ENCODE measurements at places on chromosomes 2 and 18.

DNA sequence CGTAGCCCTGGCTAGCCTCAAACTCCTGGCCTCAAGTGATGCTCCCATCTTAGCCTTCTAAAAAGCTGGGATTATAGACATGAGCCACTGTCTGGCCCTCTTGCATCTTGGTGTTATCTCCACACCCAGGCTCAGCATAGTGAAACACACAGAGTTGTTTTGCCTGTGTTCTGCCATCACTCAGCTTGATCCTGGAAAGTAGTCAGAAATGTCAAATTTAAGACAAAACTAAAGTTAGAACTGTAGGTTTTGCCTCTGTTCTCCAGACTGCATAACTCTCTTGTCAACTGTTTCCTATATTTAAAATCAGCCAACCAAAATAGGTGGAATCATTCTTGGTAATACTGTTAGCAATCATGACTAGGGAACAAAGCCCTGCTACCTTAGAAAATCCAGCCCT is 72.1 kb upstream of the GULP1 start:
- DNase-seq: no peak

- DNase-seq: no peak
Observed at GRCh38 chr2:113711851-113712250, 44.6 kb downstream of the SLC35F5 start.

GRCh38 chr18:60176259-60176658 is 196.3 kb downstream of the MC4R start:
- DNase-seq: no peak

DNA sequence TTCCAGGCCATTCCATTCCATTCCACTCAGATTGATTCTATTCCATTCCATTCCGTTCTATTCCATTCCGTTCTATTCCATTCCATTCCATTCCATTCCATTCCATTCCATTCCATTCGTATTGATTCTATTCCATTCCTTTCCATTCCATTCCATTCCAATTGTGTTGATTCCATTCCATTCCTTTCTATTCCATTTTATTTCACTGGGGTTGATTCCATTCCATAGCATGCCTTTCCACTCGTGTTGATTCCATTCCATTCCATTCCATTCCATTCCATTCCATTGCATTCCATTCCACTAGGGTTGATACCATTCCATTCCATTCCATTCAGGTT is 1142.3 kb downstream of the RPIA start:
- DNase-seq: no peak

DNA sequence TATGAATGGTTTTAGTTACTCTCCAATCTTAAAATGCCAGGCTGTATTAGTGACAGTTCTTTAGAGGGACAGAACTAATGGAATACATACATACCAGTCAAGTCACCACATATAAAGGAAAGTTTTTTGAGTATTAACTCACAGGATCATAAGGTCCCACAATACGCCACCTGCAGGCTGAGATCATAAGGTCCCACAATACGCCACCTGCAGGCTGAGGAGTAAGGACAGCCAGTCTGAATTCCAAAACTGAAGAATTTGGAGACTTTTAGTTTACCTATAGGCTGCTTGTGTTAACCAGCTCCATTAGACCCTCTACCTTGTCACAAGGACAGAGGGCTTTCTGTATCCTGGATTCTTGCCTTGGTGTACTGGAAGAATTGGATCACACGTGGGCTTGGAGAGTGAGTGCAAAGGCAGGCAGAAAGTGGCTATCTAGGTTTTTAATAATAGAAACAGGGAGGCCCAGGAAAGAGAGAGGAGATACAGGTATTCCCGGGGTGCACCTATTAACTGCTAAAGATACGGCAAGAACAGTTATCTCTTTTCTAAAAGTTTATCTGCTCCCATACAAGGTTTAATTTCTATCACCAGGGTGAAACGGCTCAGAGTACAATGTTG is 234.9 kb upstream of the CYRIA start:
- DNase-seq: no peak

DNA sequence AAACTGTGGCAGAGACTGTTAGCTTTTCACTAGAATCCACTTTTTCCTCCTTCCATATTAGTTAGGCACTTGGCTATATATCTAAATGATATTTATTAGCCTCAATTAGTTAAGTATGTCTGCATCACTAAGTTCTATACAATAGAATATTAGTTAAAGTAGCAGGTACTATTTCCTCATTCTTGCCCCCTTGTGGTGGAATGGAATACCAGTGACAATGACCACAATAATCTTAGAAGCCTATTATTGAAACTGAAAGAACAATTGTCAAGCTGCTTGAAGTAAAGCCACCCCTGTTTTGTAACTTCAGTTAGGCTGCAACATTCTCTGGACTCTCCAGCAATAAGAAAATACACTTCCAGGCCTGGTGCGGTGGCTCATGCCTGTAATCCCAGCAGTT is 476.3 kb upstream of the VWC2L start:
- no peak for DNase-seq

GRCh38 chr2:74391209-74391579 is 11.1 kb upstream of the DCTN1 start:
- DNase-seq: no peak

- no peak for DNase-seq
Observed at GRCh38 chr18:29512203-29512602, 1335.3 kb upstream of the CDH2 start.

DNA sequence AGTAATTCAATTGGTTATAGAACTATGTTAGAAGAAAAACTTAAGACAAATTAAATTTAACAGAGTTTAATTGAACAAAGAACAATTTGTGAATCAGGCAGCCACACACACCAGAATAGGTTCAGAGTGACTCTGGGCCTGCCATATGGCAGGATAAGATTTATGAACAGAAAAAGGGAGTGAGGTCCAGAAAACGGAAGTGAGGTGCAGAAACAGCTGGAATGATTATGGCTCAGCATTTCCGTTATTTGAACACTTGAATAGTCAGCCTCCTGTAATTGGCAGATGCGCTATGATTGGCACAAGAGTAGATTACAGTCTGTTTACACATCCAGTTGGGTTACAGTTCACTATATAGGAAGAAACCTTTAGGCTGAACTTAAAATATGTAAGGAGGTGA is 99.0 kb downstream of the MBD2 start:
- no peak for DNase-seq

GRCh38 chr2:189830510-189830909 is 46.3 kb downstream of the PMS1 start:
- DNase-seq: no peak

DNA sequence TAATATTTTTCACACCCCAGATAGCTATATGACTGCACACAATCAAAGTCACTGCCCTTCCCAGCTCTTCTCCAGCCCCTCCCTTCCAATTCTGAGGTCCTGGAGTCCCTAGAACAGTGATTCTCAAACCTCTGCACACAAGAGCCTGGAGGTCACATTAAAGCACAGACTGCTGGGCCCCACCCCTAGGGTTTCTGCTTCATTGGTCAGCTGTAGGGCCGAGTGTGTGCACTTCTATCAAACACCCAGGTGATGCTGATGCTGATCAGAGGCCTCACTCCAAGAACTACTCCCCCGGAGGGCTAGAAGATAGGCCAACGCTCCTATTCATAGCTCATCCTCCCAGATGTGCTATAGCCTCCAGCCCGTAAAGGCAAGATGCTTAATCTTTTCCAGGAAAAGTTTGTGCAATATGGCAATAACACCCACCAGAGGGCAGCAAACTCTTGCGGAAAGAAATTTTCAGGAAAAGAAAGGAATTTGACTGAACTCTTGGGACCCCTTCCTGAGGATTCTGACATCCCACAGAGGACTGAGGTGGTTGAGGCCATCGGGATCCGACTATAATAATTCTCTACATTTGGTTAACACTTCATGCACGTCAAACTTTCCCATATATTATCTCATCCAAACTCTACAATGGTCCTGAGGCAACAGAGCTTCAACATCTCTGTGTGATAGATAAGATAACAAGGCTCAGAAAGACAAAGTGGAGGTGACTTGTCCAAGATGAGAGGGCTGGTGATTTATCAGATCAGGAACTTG is 194.2 kb upstream of the PKDCC start:
- no peak for DNase-seq

GRCh38 chr2:210768329-210768910 is 212.0 kb downstream of the CPS1 start:
- no peak for DNase-seq

- DNase-seq: no peak
Observed at GRCh38 chr18:79275992-79276391, 119.7 kb upstream of the NFATC1 start.

GRCh38 chr2:28736034-28736433 is 15.6 kb upstream of the PPP1CB start:
- DNase-seq: no peak

DNA sequence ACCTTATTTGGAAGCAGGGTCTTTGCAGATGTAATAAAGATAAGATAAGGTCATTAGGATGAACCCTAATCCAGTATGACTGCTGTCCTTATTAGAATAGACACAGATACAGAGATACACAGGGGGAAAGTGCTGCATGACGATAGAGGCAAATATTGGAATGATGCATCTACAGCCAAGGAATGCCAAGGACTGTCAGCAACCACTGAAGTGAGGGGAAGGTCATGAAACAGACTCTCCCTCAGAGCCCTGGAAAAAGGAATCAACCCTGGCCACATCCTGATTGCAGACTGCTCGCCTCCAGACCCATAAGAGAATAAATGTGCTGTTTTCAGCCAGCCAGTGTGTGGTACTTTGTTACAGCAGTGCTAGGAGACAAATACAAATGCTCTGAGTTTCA is 14.8 kb downstream of the TMEM237 start:
- no peak for DNase-seq

- DNase-seq: no peak
Observed at GRCh38 chr2:48009256-48009655, 103.0 kb upstream of the FBXO11 start.

DNA sequence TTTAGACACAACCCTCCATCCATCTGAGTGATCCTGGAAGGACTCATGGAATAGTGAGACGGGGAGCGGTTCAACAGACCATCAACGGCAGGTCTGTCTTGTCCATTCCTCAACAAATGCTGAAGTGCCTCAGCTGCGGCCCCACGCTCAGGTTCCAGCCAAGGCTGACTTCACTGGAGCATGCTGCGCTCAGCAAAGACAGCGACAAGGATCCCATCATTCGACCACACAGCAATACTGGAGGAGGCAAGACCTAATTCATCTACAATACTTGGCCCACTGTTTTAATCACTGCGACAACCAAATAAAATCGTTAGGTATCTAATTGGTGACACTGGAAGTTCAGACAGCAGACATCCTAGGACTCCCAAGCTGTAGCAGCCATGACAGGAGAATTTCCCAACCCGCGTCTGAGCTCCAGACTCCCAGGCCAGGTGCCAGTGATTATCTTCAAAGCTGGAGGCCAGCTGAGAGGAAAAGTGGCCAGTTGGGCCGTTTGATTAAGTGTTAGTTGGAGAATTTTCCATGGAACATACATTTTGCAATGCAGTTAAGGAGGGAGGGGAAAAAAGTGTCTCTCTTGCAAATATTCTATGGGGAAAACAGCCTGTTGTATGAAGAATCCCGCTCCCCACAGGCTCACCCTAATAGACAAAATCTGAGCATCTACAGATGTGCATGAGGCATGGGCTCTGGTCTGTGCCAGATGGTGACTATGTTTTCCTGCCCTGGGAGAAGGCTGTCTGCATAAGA is 92.5 kb upstream of the SLC35G4 start:
- no peak for DNase-seq

- DNase-seq: no peak
Observed at GRCh38 chr2:113124181-113124961, 3.0 kb upstream of the IL1RN start.

GRCh38 chr2:43464590-43464989 is 131.2 kb downstream of the THADA start:
- DNase-seq: no peak

DNA sequence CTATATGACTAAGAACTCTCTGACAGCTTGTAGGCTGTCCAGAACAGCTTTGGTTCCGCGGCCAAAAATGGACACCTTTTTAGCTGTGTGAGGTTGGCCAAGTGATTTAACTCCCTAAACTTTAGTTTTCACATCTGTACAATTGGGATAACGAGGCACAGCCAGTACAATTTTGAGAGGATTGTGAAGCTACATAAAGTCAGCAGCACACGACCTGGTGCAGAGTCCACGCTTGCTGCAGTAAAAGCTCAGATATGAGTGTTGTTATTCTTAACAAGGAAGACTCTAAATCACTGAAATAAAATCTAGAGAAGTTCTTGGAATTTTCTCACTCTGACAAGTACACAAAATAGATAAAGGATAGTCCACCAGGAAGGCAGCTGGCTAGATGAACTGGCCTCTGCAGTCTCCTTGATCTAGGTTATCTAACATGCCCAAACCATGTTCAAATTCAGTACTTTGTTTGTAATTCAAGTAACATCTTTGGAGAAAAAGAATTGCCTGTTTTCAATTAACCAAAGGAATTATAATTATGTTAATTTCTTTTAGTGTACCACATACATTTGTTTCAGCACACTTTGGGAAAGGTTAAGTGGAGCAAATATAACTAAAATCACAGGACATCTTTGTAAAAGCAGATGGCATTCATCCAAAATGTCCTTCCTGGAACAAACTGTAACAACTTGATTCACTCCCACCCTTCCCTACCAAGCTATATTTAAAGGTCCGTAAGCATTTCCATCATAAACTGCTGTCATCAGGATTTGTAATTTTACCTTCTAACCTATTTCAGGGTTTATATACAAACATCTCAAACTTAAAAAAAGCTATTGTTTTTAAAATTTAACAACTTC is 201.7 kb upstream of the STK17B start:
- DNase-seq: no peak

- DNase-seq: no peak
Observed at GRCh38 chr2:98793897-98794830, 63.2 kb upstream of the MGAT4A start.

DNA sequence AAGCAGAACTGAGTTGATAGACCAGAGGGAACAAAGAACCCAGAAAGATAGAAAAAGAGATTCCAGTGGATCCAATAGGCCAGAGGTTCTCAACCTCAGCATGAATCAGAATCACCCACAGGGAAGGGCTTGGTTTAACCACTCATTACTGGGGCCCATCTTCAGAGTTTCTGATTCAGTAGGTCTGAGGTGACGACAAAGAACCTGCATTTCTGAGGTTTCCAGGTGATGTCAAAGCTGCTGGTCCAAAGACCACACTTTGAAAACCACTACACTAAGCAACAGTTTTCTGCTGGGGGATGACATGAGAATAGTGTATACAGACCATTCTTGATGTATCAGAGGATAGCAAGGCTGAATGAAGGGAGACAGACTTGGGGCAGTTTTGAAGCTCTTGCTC is 296.9 kb upstream of the STON1 start:
- DNase-seq: no peak

DNA sequence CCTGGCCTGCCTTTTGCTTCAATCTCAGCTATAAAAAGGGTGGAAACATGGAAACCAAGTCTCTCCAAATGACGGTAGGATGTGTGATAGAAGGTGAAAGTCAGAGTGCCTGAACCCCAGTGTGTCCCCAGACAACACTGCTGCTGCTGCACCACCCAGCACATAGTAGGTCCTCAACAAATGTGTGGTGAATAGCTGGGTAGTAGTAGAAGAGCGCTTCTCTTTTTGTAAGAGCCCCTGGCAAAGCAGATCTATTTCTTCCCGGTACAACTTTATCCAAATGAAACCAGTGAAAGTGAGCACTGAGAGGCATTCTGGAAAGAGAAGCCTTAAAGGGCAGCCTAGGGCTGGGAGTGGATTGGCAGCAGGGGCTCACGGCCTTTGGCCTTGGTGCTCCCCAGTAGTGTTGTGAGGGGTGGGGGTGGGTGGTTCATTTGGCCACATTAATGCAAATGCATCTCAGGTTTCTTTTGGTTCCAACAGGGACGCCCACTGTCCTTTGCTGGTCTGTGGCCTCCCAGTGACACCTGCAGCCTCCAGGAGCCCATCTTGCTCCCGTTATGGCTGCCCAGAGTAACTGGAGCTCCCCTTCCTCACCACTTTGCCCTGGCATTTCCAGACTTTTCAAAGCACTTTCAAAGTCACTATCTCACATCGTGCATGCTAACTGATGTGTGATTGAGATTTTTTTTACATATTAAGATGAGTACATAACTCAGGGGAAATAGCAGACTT is 304.3 kb upstream of the EPAS1 start:
- DNase-seq: no peak

Data from activated T-cell treated with anti-CD3 and anti-CD28 coated beads, Interleukin-2, amount 50 U/mL, for 1 hour (primary cell).